ENCODE measurements at places on chromosomes 1 and 21. TPM values are rescaled to one million over a fixed set of nuclear protein-coding genes. Genes with fewer than 3 reads are reported as not detected.

The CYP2J2 gene
- 0.51 TPM for polyA plus RNA-seq

The USH2A gene
- polyA plus RNA-seq = not detected

The MYOC gene
- polyA plus RNA-seq = 6.5 TPM

The PLA2G2F gene
- polyA plus RNA-seq = 0.03 TPM

The ANKRD35 gene
- 8.4 TPM for polyA plus RNA-seq

The TOE1 gene
- 8.1 TPM for polyA plus RNA-seq

The INSRR gene
- polyA plus RNA-seq = not detected

The SLC44A3 gene
- 5.3 TPM for polyA plus RNA-seq

The OR2C3 gene
- polyA plus RNA-seq = not detected

The ZNF683 gene
- 0.87 TPM for polyA plus RNA-seq

The ITSN1 gene
- 21.5 TPM for polyA plus RNA-seq

The LRRIQ3 gene
- polyA plus RNA-seq = 0.59 TPM

The RNF186 gene
- 8.0 TPM for polyA plus RNA-seq

The RGS1 gene
- 23.3 TPM for polyA plus RNA-seq

DNA sequence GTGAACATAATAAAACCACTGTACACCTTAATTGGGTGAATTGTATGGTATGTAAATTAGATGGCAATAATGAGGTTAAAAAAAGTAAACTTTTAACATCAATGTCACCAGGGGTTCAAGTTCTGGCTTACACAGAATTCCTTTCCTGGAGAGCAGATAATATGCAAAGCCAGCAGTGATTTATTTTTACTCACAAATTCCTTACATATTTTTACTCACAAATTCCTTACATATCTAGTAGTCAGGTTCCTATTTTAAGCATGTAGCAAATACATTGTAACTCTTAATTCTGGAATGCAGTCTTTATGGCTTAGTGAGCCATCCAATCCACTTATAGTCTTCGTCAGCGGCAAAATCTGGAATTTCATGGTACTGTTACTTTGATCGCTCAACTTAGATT, 1.3 kb upstream of the UBE4B start:
- no peak for DNase-seq

- no peak for DNase-seq
Measured at GRCh38 chr1:199057322-199057721, 418.5 kb downstream of the PTPRC start.

GRCh38 chr21:34313116-34313515, 50.7 kb upstream of the KCNE2 start:
- no peak for DNase-seq

- DNase-seq = peak; percentile 48
Measured at GRCh38 chr1:21490774-21491487, 18.3 kb upstream of the ALPL start.

GRCh38 chr1:22163564-22163963, 20.7 kb upstream of the WNT4 start:
- no peak for DNase-seq

GRCh38 chr1:245205396-245205795, 50.6 kb downstream of the KIF26B start:
- DNase-seq = no peak

GRCh38 chr1:107993920-107994319, 28.9 kb upstream of the VAV3 start:
- DNase-seq = no peak

GRCh38 chr1:215484171-215484939, 82.7 kb upstream of the KCTD3 start:
- no peak for DNase-seq

DNA sequence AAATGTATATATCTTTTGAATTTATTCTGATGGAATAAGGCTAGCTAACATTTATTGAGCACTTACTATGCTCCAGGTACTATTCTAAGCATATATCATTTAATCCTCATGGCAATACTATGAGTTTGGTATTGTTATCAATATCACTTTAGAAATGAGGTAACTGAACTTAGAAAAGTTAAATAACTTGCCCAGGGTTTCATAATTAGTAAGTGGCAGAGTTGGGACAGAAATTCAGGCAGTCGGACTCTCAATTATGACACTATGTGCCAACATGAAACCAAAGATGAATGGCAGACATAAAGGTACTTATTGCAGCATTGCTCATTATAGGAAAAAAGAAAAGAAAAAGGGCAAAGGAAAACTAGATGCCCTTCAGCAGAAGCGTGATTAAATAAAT, 48.2 kb downstream of the RAB3GAP2 start:
- no peak for DNase-seq

DNA sequence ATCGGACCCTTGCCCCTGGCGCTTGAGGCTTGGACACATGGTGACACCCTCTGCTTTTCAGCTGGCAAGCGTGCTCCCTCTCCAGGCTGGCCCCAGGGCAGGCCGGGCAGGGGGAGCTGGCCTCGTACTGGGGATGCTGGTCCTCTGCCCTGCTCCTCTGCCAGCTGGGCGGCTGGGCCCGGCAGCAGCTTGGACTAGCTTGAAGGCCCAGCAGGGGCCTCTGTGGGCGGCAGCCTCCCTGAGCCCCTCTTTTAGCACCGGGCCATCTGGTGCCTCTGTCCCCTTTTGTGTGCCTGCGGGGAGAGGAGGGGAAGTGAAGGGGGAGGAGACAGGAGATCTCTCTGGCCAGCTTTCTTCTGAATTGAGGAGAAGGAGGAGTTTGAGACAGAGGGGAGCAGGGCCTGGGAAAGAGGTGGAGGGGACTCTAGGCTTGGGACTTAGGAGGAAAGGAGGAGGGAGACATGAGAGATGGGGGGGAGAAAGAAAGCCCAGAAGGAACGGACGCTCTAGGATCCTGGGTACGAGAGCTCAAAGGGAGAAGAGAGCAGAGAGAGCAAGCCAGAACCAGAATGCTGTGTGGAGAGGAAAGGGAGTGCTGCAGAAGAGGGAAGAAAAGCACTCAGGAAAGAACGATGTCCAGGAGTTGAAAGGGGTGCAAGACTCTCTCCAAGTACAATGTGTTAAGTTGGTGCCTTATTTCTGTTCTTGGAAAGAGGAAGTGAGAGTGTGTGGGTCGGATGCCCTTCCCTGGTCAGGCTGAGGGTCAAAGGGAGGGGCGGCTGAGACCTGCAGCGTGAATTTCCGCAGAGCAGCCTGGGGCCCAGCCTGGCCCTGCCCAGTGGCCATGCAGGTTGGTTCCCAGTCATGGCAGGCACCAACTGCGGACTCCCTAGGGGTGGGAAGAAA, 40.3 kb downstream of the IER5 start:
- no peak for DNase-seq

- no peak for DNase-seq
Measured at GRCh38 chr1:217668351-217668940, 37.3 kb downstream of the SPATA17 start.

DNA sequence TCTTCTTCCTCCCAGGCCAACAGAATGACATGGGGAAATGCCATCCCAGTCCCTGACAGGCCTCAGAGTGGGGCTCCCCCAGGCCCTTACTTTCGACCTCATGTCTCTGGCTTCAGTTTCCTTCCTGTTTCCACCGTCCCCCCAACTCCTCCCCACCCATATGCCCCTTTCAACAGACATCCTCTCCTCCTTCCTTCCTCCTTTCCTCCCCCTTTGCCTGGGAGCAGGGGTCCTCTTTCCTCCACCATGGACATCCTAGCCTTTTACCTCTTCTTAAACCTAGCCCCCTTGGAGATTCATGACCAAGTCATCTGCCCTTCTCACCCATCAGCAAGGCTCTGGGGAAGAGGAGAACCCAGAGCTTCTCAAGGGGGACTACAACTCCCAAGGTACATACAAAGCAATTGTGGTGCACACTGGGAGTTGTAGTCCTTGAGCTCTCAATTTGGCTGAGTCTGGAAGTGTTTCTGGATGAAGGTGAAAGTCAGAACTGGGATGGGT, 4.0 kb downstream of the ZBTB7B start:
- no peak for DNase-seq

GRCh38 chr1:23325393-23325792, 18.7 kb downstream of the HNRNPR start:
- DNase-seq = no peak

- no peak for DNase-seq
Measured at GRCh38 chr1:29984862-29985605, 738.4 kb downstream of the MATN1 start.

GRCh38 chr1:60670302-60670701, 412.1 kb upstream of the NFIA start:
- DNase-seq = no peak

DNA sequence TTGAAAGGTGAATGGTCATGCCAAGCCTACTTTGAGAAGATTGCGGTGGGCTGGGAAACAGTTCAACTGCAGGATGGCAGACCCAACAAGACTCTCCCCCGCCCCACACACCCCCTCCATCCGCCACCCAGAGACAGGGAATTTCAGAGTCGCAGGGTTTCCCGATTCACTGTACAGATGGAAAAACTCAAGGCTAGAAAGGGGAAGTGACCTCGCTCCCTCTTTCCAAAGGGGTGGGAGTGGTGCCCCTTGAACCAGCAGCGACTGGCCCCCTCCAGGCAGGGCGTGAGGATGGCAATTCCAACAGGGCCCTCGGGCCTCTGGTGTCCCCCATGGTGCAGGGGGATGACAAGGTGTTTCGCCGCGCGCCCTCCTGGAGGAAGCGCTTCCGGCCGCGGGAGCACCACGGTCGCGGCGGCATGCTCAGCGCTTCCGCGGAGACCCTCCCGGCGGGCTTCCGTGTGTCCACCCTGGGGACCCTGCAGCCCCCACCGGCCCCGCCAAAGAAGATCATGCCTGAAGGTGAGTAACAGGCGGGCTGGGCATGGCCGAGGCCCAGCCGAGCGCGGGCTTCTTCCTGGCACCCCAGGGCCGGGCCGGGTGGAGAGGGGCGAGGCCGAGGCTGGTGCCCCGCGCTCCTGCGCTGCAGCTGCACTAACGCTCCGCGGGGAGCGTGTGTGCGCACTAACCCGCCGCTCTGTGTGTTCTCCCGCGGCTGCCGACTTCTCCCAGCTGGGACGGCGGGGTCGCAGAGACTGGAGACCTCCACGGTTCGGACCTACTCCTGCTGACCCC, 10.4 kb downstream of the MYOG start:
- no peak for DNase-seq

DNA sequence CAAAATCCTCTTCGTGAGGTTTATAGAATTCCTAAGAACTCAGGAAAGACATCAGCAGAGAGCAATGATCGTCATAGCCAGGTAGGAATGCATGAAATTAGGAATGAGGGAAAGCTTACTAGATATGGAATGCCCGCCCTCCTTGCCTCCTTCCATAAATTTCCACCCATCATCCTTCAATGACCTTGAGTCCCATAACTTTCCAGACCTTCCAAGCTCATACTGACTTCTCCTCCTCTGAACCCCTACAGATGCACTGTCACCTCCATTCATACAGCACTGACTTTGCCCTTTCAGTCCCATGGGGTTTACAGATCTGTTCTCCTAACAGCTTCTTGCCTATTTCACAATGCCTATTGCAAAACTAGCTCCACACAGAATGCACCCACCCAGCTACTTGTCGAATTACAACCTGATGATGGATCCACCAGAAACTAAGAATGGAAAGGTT, 23.8 kb upstream of the PPP1R15B start:
- no peak for DNase-seq

- no peak for DNase-seq
Measured at GRCh38 chr1:201842472-201843027, 13.6 kb downstream of the IPO9 start.

DNA sequence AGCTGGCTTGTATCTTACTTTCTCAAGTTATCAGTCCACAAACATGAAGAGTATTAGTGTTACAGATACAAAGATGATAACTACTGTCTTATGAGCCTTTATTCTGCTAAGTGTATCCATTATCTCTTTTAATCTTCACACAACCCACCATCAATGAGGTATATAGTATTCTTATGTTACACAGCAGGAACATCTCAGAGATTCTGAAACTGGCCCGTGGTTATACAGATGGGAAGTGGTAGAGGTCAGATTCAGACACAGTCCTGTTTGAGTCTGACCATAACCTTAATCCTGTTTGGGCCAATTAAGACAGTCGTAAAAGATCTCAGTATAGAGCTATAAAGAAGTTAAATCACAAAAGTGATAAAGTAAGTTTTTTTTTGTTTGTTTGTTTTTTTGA, 5.1 kb upstream of the TMEM269 start:
- DNase-seq = no peak

DNA sequence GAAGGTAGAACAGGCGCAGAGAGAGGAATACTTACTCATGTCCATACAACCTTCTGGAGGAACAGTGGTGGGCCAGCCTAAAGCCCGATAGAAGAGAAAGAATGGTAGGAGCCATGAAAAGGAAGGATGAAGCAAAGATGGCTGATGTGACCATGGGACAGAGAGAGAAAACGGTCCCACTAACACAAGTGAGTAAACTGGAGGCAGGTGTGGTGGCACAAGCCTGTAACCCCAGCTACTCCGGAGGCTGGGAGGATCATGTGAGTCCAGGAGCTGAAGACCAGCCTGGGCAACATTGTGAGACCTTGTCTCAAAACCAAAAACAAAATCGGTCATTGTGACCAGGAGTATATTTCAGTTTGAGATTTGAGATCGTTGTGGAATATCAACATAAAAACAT, 49.4 kb downstream of the C1orf198 start:
- DNase-seq = no peak

DNA sequence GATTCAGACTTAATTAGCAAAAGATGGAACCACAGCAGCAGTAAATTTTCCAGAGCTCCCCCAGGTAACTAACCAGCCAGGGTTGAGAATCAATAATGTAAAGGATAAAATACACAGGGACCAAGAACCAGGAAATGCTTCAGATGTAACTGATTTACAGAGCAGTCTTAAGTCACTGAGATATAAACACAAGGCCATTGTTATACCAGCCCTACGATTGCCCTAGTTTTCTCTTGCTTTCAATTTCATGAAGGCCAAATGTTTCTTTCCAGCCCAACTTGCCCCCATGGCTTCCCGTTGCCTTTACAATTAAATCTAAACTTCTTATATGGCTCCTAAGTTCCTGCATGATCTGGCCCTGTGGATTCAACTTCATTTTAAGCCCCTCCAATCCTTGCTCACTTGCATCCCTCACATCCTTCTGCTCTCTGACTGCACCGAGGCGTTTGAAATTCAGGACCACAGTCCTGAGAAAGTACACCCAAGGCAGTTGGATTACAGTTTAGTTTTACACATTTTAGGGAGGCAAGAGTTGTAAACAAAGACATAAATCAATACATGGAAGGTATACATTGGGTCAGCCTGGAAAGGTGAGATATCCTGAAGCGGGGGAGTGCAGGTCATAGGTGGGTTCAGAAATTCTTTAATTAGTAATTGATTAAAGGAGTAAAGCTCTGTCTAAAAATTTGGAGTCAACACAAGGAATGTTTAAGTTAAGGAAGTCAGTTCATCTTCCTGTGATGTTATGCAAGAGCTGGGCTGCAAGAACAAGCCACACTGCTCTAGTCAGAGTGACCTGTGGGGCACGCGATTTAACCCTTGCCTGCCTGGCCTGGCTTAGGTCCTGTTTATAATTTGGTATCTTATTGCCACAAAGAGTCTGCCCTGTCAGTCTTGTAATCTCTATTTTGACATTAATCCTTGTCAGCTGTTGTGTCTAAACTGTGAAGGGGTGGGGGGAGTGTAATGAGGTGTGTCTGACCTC, 69.9 kb upstream of the COG2 start:
- peak; percentile 46 for DNase-seq

GRCh38 chr1:223732993-223733798, 20.9 kb downstream of the CAPN2 start:
- DNase-seq = no peak

All from aorta (tissue), 5 donors.